SJCRH30 (cell line): ENCODE measurements at places on chromosomes 12 and 14. TPM values are rescaled to one million over a fixed set of nuclear protein-coding genes. Genes with fewer than 3 reads are reported as not detected.
A peak's percentile ranks its signal among the peaks of the same experiment; 100 is the strongest.

GRCh38 chr12:19894050-19894449, 454.8 kb downstream of the AEBP2 start:
- no peak for DNase-seq
- H3K4me1 ChIP-seq = no peaks in the 10 kb centered on the region
- H3K4me3 ChIP-seq = no peak overlapping the region
- H3K27ac ChIP-seq = no peak overlapping the region
- no peaks in the 10 kb centered on the region for H3K36me3 ChIP-seq

- DNase-seq = no peak
- H3K4me1 ChIP-seq = no peaks in the 10 kb centered on the region; the same call in 1 of the 2 replicates
- H3K36me3 ChIP-seq = no peaks in the 10 kb centered on the region
- no peak overlapping the region for H3K4me3 ChIP-seq
- no peak overlapping the region for H3K27ac ChIP-seq
Observed at GRCh38 chr14:38788060-38788459, 315.0 kb downstream of the SEC23A start.

DNA sequence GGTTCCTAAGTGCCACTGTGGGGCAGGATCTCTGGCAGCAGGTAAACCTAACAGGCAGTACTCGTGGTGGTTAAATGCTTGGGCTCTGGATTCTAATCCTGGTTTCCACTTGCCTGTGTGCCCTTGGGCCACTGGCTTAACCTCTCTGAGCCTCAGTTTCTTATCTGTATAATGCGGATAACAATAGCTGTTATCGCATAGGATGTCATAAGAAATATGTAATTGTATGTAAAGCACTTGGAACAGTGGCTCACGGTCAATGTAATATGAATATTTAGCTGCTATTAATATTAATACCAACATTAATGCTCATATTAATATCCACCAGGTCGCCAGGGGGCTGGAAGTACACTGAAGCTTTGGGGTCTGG, 16.8 kb downstream of the FOXN4 start:
- no peaks in the 10 kb centered on the region for H3K4me1 ChIP-seq
- H3K27ac ChIP-seq = no peak overlapping the region
- DNase-seq = no peak
- H3K27me3 ChIP-seq = peaks cover 4% of the 10 kb centered on the region; the same call in 1 of the 2 replicates
- H3K36me3 ChIP-seq = no peaks in the 10 kb centered on the region
- peak overlapping the region; percentile 53; the same call in 1 of the 2 replicates for H3K4me3 ChIP-seq

- no peaks in the 10 kb centered on the region for H3K27me3 ChIP-seq
- no peak overlapping the region for H3K4me3 ChIP-seq
Observed at GRCh38 chr12:112208301-112208910, 83.0 kb downstream of the TRAFD1 start.

The B4GALNT3 gene
- total RNA-seq = 29.5 and 33.0 TPM in 2 replicates
